Naive thymus-derived CD4-positive, alpha-beta T cell (primary cell): ENCODE measurements at places on chromosomes 11 and 22.

DNA sequence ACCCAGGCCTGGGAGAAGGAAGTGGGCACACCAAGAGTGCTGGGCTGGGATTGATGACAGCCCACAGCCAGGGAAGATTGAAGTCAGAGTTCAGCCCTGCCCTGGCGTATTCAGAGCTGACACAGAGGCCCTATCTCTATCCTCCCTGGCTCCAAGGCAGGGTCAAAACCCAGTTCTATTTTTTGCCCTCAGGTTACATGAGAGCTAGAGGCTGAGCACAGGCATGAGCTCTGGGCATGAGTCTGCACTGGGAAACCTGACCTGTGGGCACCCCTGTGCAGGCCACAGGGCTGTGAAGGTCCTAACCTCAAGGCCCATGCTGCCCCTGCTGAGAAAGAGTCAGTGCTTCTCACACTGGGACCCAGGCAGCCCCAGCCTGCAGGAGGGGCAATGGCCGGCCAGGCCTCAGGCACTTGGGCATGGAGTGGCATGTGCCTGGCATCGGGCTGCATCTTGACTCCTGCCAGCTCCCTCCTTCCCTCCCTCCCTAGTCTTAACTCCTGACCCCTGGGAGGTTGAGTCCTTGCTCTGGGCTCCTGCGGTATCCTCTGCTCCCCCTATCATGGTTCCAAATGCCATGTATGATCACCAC is 5.4 kb downstream of the SLC35E4 start:
- DNase-seq = no peak

DNA sequence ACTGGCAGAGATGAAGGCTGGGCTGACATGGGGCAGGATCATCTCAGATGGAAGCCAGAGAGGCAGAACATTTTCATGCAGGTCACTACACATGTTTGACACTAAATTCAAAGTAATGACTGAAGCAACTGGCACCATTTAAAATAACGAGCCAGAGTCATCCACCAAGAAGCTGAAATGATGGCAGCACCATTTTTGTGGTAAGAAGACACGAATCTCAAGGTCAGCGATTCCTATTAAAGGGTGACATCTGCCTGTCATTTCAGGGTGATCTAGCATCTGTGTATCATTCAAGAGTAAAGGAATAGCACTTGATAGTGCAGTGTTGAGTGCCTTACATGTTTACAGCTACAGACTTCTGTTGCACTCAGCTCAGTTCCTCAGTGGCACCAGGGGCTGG is 113.4 kb upstream of the C11orf87 start:
- no peak for DNase-seq

- no peak for DNase-seq
Observed at GRCh38 chr11:32148895-32149294, 58.0 kb downstream of the RCN1 start.

GRCh38 chr11:57410287-57410686 is 16.6 kb downstream of the SLC43A3 start:
- DNase-seq = no peak

DNA sequence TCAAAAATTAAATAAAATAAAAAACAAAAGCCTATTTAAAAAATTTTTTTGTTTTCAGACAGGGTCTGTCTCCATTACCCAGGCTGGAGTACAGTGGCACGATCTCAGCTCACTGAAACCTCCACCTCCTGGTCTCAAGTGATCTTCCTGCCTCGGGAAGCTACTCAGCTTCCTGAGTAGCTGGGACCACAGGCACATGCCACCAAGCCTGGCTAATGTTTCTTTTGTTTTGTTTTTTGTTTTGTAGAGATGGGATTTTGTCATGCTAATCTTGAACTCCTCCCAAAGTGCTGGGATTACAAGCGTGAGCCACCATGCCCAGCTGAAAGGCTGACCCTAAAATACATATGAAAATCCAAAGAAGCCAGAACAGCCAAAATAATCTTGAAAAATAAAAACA is 20.4 kb upstream of the L3MBTL2 start:
- no peak for DNase-seq

GRCh38 chr11:129644326-129644725 is 171.3 kb upstream of the TMEM45B start:
- no peak for DNase-seq

GRCh38 chr11:14327116-14327515 is 31.9 kb downstream of the RRAS2 start:
- no peak for DNase-seq

DNA sequence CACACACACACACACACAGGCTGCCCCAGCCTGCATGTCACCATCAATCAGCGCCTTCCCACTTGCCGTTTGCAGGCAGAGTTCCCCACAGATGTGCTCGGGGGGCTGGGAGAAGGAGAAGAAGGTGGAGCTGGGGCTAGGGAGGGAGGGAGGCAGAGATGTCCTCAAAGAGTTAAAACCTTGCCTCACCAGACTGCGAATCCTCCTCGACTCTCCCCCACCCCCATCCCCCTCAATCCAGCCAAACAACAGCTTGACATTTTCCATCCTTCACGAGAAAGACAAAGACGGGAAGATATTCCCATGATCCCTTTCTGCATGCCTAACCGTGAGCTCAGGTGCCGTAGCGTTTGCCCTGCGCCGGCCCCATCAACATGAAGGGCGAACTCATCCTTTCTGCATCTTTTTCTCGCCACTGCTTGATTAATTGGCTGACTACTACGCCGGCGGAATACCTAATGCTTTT is 365.5 kb downstream of the MIAT start:
- no peak for DNase-seq

DNA sequence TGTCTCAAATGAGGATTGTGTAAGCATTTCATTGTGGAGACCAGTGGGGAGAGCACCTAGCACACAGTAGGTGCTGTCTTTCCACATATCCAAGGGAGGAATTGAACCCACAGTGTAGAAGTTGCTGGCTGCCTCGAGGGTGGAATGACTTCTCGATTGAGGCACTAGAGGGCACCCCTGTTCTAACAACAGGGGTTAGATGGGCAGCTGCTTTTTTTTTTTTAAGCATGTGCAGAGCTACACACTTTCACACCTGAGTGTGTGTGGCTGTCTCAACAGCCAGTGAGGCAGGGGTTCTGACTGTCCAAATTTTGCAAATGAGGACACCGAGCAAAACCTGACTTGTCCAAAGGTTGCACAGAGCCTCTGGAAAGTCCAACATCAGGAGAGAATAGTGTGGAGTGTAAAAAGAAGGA is 118.2 kb upstream of the CRYBB3 start:
- peak; percentile 50 for DNase-seq

DNA sequence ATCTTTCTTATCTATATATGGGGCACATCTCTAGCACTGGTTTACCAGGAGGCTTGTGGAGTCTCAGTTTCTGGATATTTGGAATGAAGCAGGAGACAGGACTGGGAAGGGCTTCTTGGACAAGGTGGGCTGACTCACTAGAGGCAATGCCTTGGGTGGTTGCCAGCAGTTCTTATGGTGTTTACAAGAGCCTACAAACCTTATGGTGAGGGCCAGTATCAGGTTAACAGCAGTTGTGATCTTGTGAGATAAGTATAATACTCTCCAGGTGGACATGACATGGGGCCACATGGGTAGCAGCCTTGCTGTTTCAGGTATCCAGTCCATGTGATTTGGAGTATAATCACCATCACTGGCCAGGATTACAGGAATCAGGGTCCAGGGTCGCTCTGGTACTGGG is 10.2 kb downstream of the FUT4 start:
- no peak for DNase-seq

- DNase-seq = no peak
Observed at GRCh38 chr11:44361813-44362212, 51.9 kb upstream of the ALX4 start.

DNA sequence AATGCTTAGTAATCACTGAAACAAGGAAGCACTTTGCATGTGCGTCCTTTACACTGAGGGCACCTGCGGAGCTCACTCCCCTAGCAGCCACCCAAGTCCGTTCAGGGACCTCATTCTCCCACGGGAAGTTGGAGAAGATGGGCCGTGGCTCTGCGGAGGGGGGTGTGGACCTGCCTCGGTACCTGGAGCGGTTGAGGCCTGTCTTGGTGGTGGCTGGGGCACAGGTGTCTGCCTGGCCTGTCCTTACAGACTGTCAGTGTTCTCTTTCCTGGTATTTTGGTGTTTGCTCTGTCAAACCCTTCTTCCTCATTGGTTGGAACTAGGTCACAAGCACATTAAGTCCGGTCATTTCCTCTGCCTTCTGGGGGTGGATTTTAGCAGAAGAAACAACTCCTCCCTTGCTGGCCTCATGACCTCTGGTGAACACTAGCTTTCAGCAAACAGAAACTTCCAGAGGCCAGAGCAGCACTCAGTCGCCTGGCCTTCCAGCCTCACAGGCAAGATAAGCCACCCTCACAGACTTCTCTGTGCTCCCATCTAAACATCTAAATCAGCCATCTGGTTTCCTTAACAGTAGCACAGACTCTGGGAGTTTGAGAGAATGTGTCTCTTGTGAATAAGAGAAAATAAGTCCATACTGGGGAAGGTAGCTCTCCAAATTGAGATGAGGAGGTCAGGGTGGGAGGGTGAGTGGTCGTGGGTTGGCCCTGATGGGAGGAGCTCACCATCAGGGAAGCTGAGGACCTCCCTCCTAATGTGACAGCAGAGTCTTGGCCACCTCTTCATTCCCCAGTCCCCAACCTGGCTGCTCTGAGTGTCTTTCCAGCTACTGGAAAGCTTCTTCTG is 8.6 kb downstream of the SNAP29 start:
- no peak for DNase-seq

GRCh38 chr11:44221456-44221855 is 88.5 kb downstream of the ALX4 start:
- no peak for DNase-seq

- DNase-seq = no peak
Observed at GRCh38 chr22:33467620-33468095, 409.5 kb upstream of the SYN3 start.

DNA sequence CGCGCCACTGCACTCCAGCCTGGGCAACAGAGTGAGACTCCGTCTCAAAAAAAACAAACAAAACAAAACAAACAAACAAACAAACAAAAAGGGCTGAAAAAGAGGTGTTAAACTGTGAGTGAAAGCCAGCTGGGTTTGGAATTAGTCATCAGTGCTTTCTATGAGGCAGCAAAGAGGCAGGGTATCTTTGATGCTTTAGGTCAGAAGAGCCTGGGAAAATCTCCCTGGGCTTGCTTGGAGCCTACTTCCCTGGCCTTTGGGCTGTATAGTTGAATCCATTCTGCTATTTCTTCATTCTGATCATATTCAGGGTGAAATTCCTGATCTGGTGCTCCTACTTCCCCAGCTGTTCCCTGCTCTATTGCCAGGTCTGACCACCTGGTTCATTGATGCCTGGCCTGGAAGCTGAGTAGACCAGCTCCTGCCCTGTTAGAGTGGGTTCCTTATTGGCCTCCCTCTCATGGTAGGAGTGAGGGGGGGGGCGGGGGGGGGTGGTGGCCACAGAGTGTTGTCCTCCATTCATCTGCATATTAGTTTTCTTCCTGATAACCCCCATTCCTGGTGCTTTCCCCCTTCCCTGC is 65.6 kb downstream of the INSC start:
- no peak for DNase-seq

GRCh38 chr11:91913407-91913806 is 311.2 kb upstream of the FAT3 start:
- DNase-seq = no peak

- DNase-seq = no peak
Observed at GRCh38 chr11:134041349-134041748, 27.5 kb upstream of the JAM3 start.

DNA sequence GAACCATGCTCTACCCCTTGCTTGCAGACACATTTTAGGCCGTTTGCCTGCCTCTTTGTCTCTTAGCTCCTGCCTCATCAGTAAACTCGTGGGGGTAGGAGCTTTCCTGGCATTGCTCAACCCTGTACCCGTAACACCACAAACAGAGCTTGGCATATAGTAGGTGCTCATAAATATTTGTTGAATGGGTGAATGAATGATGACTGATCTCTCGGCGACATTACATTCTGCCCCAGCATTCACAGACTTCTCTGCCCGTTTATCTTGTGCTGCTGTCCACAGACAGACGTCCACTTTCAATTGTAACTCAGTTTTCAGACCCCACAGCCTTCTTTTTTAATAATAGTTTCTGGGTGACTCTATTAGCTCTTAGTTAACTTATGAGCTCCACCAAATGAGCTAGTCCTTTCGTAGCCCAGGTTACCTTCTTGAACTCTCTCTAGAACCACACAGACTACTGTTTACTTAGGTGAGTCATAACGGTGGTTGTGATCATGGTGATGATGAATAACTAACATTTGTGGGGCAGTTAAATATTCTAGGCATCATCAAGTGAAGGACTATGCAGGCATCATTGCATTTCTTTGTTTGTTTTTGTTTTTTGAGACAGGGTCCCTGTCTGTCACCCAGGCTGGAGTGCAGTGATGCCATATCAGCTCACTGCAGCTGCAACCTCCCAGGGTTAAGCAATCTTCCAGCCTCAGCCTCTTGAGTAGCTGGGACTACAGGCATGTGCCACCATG is 188.4 kb downstream of the ADAMTS15 start:
- DNase-seq = no peak

DNA sequence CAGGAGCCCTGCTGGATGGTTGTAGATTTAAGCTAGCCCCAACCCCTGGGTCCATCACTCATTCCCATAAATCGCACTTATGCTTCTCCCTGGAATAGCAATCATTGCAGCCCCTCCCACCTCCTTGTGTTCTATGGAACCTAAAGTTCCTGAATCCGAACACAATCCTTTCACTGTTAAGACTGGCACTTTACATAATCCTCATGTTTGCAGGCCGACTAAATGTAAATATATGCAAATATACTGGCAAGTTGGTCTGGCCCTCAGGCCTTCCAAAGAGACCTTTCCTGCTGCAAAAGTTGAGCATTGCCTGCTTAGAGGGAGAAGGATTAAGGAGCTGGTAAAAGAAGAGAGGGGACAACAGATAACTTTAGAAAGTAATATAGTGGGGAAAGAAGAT is 892.9 kb downstream of the OPCML start:
- no peak for DNase-seq

GRCh38 chr22:21067901-21068680 is 22.3 kb downstream of the LRRC74B start:
- DNase-seq = no peak

GRCh38 chr11:126888115-126888712 is 112.4 kb downstream of the KIRREL3 start:
- DNase-seq = no peak

DNA sequence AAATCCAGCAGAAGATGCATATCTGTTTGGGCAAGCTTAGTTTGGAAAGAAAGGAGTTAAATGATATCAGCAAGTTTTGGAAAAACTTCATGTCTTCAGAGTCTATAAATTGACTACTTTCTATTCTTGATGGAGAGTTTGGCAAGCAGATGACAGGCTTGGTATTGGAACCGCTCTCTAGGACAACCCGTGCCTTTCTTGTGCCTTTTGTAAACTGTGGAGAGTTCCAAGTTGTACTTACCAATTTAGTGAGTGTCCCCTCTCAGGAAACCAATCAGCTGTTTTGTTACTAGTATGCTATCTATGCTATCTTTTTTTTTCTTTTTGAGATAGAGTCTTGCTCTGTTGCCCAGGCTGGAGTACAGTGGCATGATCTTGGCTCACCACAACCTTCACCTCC is 43.7 kb upstream of the CTTN start:
- DNase-seq = no peak

GRCh38 chr11:107457205-107457557 is 444 bp downstream of the CWF19L2 start:
- no peak for DNase-seq
